ENCODE measurements at places on chromosomes 16 and 17.

DNA sequence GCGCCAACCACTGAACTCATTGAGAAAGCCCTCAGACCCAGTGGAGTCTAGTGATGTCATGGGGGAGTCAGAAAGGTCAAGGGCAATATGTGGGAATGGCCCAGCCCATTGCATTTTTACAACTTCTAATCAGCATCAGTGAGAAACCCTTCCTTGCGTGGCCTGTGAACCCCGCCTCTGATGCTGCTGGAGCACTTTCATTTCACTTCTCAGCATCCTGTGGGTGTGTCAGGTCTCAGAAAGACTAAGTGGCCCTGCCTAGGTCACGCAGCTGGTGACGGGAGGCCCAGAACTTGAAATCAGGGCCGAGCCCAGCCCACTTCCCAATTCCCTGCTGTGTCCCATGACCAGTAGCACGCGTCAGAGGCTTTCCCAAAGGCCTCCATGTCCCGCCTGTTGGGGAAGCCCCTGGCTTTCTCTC lies 6.1 kb downstream of the DNAI2 start:
- DNase-seq = peak; percentile 94

- peak; percentile 49 for DNase-seq
These were observed 21.8 kb downstream of the FAM20A start for GRCh38 chr17:68579194-68579927.

GRCh38 chr16:17323171-17323570 lies 147.6 kb downstream of the XYLT1 start:
- DNase-seq = no peak

DNA sequence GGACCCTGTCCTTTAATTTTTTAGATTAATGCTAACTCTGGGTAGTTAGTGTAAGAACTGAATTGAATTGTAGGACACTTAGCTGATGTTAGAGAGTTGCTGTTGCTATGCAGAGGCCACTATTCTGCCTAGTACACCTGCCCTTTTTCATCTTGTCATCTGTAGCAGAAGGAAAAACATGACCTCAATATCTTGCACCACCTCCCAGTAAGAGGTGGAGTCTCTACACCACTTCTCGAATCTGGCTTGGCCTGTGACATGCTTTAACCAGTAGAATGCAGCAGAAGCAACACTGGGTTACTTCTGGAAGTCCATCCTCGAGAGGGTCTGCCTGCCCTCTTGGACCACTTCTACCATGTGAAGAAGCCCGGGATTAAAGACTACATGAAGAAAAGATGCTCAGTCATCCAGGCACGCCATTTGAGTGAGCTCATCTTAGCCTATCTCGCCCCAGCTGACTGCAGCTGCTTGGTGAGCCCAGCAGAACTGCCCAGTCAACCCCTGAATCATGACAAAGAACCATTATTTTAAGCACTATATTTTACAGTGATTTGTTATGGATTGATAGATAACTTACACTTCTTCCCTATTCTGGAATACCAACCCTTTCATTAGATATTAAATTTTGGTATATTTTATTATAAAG lies 153.5 kb downstream of the MYO1D start:
- no peak for DNase-seq

DNA sequence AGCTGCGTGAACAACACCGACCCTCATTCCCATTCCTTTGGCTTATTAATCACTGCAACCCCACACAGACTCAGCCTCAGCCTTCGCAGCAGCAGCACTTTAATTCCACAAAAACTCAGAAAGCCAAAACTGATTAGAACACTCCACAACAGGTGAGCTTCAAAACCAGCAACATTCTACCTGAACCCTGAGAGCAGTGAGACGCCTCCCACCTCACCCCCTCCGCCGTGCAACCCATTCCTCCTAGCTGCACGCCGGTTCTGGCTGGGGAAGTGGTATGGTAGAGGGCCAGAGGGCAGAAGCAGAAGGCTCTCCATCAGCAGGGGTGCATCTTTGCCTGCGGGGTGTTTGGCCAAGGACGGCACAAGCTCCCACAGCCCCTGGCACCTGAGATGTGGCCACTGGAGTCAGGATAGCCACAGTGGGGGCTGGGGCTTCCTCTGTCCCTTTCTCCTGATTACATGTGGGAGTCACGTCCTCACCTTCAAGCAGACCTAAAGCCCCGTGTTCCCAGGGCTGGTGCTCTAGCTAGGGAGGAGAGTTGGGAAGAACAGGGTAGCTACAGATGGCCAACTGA lies 1.6 kb downstream of the BORCS6 start:
- DNase-seq = no peak

DNA sequence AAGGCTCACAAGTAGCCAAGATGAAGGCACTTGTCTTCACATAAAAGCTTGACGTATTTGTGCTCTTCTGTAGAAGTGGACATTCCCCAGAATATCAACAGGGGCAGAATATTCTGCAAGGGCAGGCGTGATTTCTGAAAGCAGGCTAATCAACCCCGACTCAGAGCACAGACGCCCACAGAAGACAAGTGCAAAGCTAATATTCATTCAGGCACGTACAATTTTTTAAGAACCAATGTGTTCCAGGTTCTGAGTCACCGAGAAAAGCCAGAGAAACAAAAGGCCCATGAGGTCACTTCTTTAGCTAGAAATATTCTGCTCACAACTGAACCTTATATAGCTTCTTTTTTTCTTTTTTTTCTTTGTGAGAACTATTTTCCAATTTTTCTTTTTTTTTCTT lies 121.6 kb downstream of the DNAH9 start:
- no peak for DNase-seq

GRCh38 chr16:82819286-82819685 lies 192.5 kb downstream of the CDH13 start:
- DNase-seq = no peak

- DNase-seq = peak; percentile 59
These were observed 630 bp downstream of the GRB2 start for GRCh38 chr17:75404731-75405364.

- DNase-seq = peak; percentile 74
These were observed 17.2 kb downstream of the CMIP start for GRCh38 chr16:81461766-81462165.

DNA sequence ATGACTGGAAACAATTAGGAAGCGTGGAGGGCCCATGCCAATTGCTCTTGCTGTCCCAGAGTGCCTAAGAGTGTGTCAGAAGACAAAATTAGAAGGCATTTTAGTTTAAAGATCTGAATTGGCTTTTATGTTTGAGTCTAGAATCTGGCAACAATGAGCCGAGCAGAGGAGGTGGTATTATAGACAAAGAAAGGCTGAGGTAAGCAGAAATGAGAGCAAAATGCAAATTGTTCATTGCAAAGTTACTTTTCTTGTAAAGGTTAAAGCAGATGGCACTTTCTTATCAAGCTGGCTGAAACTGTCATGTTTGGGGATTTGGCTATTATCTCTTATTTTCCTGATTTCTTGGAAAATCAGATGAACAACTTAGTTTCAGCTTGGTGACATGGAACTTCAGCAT lies 3.3 kb downstream of the MYL4 start:
- no peak for DNase-seq

- peak; percentile 62 for DNase-seq
These were observed 13.7 kb upstream of the LGALS3BP start for GRCh38 chr17:78993241-78993956.

GRCh38 chr17:1471911-1472821 lies 16.1 kb upstream of the CRK start:
- no peak for DNase-seq

- DNase-seq = peak; percentile 71
These were observed 90.9 kb downstream of the SPAG9 start for GRCh38 chr17:51029568-51030463.

DNA sequence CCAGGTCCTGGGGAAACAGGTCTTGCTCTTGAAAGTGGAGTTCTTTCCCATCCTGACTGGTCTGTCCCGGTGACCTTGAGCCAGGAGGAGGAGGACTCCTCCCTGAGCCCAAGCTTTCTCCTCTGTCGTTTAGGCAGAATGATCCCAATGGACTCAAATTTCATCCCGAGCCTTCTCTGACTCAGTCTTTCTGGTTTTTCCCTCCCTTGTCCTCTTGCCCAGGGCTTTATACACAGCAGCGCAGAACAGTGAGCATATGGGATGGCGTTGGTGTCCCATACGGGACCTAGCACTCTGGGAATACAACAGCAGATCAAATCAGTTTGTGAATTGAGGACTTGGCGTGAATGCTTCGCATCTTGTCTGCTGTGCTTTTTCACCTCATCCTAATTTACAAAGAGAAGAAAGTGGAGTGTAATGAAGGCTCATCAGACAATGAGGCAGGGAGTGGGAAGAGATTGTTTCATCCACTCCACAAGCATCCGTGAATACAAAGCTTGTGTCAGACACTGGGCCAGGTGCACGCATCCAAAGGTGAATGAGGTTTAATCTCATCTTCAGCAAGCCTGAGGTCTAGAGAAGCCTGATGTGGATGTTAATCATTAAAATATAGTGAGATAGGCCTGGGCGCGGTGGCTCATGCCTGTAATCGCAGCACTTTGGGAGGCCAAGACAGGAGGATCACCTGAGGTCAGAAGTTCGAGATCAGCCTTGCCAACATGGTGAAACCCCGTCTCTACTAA lies 1.1 kb upstream of the XYLT1 start:
- DNase-seq = no peak

DNA sequence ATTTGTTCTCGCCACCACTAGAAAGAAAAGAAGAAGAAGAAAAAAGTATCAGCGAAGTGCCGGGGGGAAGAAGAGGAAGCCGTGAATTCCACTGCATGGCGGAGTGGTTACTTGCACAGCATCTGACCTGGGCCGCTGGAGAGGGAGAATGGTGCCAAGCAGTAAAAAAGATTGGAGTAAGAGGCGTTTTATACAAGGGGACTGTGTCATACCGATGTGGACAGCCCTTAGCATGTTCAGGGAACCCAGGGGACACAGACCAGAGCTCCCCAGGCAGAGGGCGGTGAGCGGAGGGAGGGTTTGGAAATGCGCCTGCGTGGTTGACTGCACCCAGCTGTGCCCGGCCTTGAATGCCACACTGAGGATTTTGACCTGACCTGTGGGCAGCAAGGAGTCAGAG lies 52.8 kb downstream of the PLXDC1 start:
- peak; percentile 38 for DNase-seq

DNA sequence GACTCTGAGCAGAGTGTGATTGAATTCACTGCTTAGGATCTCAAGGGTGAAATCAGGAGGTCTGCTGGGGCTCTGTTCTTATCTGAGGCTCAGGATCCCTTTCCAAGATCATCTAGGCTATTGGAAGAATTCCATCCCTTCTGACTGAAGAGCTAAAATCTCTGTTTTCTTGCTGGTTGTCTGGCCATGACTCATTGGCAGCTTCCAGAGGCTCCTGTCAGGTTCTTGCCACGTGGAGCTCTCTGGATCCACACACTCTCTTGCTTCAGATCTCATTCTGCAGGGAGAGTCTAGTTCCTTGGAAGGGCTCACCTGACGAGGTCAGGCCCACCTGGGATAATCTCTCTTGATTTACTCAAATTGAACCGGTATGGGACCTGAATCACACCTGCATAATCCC lies 930.7 kb downstream of the CDH8 start:
- no peak for DNase-seq

- DNase-seq = no peak
These were observed 66.9 kb downstream of the ABR start for GRCh38 chr17:1112875-1113274.

GRCh38 chr16:75139498-75139897 lies 8.8 kb upstream of the ZFP1 start:
- DNase-seq = no peak

GRCh38 chr17:38577244-38577643 lies 28.5 kb downstream of the SRCIN1 start:
- DNase-seq = no peak

DNA sequence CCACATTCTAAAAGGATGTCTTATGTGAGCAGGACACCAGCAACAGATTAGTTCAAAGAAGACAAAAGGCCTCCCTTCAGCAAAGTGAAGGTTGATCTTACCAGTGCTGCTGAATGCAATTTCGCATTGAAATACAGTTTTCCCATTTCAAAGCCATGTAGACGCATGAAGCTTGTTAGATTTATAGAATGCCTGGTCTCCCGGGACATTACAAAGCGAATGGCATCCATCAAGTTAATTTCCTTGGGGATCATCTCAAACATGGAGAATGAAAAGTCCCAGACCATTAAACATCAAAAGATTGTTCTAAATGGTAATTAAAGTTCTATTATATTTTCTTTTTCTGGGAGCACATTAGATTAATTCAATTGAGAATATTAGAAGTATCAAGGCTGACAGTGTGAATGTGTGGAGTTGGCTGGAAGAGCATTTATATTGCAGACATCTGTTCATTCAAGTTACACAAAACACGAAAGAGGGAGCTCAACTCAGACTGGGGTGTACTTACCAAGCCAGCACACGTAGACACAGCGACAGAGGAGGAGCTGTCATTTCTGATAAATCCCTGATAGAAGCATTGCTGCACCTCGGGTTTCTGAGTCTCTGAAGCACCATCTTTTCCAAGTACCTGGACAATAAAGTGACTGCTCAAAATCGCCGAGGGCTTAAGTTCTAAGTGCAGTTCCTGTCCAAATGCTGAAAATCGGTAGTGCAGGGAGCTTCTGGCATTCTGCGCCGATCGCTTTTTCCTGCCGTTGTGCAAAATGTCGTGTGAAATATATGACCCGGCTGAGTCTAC lies 3.8 kb downstream of the ADAMTS18 start:
- no peak for DNase-seq

DNA sequence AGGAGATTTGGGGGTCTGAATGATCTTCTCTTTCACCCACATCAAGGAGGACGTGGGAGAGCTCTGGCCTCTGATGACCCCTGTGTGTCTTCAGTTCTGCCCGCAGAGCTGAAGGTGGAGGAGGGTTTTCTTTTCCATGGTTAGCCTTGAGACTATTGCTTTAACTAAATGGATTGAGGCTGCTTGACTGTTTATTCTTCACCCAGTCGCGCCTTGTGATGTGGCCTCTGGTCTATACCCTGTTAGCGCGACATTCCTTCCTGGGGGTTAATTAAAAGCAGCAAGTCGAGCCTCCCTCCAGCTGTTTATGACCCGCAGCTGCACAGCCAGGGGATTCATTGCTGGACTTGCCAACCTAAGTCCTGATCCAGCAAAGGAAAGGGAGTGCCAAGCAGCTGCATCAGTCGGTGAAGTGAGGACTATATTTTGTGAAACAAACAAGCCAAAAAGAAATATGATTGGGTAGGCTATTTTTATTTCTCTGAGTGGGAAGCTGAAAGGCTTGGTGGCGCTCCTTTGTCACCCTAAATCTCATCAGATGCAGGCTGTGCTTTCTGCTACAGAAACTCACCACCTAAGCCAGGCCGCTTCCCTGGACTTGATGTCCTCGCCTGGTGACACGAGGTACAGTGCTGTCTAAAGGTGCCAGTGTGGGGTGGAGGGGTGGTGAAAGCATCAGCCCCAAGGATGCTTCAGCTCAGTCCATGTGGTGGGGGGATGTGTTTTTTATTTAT lies 11.0 kb upstream of the SEC14L1 start:
- no peak for DNase-seq
